ENCODE measurements at places on chromosomes 4 and X. TPM values are rescaled to one million over a fixed set of nuclear protein-coding genes. Genes with fewer than 3 reads are reported as not detected.
A peak's percentile ranks its signal among the peaks of the same experiment; 100 is the strongest.

Gene EVC2
- 3.4 TPM for total RNA-seq

Gene PABPC1L2B
- total RNA-seq: not detected

Gene GIMD1
- not detected for total RNA-seq

Gene G3BP2
- 96.1 TPM for total RNA-seq

Gene FGFBP2
- total RNA-seq: 0.20 TPM

Gene TBC1D9
- total RNA-seq: 7.2 TPM

Gene TMEM131L
- total RNA-seq: 10.8 TPM

Gene ZFP42
- 0.24 TPM for total RNA-seq

DNA sequence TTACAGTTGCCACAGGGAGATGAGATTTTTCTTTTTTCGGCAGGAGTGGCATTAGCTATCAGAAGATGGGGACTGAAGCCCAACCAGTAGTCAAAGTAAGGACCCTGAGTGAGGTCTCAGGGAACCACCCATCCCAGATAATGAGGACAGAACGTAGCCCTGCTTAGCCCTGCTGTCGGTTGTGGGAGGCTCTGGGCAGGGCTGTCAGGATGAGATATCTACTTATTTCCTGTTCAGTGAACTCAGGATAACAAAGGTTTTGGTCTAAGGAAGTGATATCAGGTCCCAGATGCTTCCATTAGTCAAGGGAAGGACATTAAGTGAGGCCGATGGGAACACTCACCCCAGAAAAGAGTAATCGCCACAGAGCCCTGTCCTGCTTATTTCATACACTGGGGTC lies 2.3 kb downstream of the MAGEB16 start:
- DNase-seq: no peak

DNA sequence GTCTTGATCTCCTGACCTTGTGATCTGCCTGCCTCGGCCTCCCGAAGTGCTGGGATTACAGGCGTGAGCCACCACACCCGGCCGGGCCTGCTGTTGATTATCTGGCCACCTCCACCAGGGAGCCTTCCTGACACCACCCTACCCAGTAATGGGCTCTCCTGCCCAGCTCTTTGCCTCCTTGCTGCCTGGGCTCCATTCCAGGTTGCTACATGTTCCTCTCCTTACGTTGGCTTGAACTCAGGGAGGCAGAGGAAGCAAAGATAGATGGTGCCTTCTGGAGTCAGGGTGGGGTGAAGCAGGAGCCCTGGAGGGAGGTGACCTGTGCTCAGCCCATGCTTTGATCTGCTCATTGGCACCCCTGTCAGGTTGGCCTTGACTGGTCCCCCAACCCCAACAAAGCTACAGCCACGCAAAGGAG lies 26.3 kb downstream of the FLNA start:
- no peak for DNase-seq

DNA sequence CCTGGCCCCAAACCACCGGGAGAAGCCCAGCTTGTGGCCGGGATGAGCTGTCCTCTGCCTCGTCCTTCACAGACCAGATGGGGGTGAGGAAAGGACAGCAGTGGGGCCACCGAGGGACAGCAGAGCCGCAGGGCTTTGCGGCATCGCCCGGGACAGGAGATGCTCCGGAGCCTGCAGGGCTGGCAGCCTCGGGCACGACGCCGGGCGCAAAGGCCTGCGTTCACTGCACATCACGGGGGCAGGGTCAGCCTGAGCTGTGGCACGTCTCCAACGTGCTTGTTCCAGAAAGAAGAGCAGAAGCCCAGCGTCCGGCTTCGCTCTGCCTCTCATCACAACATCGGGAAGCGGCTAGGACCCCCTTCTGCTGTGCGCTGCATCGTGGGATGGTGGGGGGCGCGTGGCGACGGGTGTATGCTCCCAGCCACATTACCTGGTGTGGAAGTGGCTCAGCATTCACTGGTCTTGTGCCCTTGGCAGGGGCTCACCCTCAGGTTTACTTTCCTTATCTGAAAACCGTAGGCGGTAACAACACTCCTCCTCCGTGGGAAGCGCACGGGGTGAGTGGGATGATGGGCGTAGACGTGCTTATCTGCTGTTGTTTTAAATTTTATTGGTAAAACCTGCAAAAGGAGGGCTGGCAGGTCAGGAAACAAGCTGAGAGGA lies 7.4 kb downstream of the TADA2B start:
- no peak for DNase-seq

GRCh38 chrX:133847340-133847994 lies 137.9 kb downstream of the GPC3 start:
- no peak for DNase-seq

GRCh38 chr4:24130637-24131036 lies 240.8 kb upstream of the PPARGC1A start:
- no peak for DNase-seq

GRCh38 chr4:185921583-185922555 lies 109.9 kb upstream of the SORBS2 start:
- peak; percentile 26 for DNase-seq

DNA sequence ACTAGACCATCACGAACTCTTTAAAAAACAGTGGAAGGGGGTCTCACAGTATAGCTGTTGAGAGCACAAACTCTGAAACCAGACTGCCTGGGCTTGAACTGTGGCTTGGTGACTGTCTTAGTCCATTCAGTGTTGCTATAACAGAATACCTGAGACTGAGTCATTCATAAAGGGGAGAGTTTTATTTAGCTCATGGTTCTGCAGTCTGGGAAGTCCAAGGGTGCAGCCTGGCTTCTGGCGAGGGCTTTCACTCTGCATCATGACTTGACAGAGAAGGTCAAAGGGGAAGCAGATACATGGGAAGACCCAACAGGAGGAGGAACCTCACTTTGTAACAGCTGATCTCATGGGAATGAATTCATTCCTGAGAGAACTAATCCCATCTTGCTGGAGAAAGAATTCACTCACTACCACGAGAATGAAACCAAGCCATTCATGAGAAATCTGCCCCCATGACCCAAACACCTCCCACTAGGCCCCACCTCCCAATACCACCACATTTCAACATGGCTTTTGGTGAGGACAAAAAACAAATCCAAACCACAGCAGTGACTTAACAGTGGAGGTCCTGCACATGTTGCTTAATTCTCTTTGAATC lies 116.7 kb upstream of the STOX2 start:
- no peak for DNase-seq

DNA sequence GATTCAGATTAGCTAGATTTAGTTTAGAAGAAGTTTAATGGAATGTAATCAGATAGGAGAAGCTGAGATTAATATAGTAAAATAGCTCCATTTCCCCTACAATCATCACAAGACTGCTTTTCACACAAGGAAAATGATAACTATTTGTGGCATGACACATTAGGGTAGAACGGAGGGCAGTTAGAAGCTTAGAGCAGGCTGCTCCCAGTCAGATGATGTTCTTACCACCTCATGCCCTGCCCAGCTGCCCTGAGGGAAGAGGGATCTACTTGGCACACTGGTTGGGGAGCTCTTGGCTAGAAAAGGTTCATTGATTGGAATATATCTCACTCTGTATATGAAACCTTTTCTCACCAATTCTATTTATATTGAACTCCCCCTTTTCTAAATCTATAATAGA lies 180.7 kb upstream of the IL15 start:
- no peak for DNase-seq

- no peak for DNase-seq
These were observed 5.0 kb upstream of the NSD2 start for GRCh38 chr4:1866189-1866661.

- DNase-seq: no peak
These were observed 2.5 kb upstream of the CCDC149 start for GRCh38 chr4:24915121-24915922.

DNA sequence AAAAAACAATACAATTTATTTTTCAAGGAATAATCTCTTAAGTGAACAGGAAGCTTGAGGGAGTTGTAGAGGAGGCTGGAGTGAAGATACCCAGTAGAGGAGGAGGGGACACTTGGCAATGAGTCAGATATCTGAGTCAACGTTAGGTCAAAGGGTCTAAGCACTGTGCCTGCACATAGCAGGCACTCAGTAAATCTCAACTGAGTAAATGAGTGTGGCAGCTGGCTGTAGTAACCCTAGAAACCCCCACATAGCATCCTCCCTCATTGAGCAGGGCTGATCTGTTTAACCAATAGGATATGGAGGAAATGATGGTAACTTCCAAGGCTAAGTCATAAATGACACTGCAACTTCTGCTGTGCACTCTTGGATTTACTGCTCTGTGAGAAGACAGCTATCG lies 186.0 kb upstream of the FAM241A start:
- peak; percentile 92 for DNase-seq
